ENCODE measurements at places on chromosomes 7 and 10. TPM values are rescaled to one million over a fixed set of nuclear protein-coding genes. Genes with fewer than 3 reads are reported as not detected.

The OR2A7 gene
- not detected for total RNA-seq

The KLF14 gene
- 0.02 TPM for total RNA-seq

The AFAP1L2 gene
- total RNA-seq, result 20.6 TPM

The AQP1 gene
- 0.39 TPM for total RNA-seq

The PROSER2 gene
- total RNA-seq, result 30.9 TPM

The AGAP9 gene
- 10.1 TPM for total RNA-seq

The ASAH2 gene
- total RNA-seq, result 2.8 TPM

The OR2A1 gene
- total RNA-seq, result not detected

The PCGF5 gene
- total RNA-seq, result 51.2 TPM

The GDF2 gene
- total RNA-seq, result not detected

The TUBGCP2 gene
- total RNA-seq, result 36.0 TPM

The MOGAT3 gene
- total RNA-seq, result not detected

The CUX1 gene
- 49.7 TPM for total RNA-seq

The IFRD1 gene
- 27.8 TPM for total RNA-seq

The TMEM26 gene
- 0.04 TPM for total RNA-seq

The NPC1L1 gene
- 0.09 TPM for total RNA-seq

The GIMAP1 gene
- not detected for total RNA-seq

The PPP1R17 gene
- not detected for total RNA-seq

The TUBB8 gene
- 0.15 TPM for total RNA-seq

The CLCN1 gene
- total RNA-seq, result 0.05 TPM

The SPDYE2B gene
- not detected for total RNA-seq

The NPSR1 gene
- not detected for total RNA-seq

The SLC12A9 gene
- total RNA-seq, result 10.0 TPM

The ABLIM1 gene
- 56.6 TPM for total RNA-seq

The CFAP70 gene
- total RNA-seq, result 0.13 TPM
